ENCODE measurements at places on chromosomes 1 and 21.

- no peak for DNase-seq
These were observed 8.6 kb downstream of the GPR137B start for GRCh38 chr1:236150986-236151385.

DNA sequence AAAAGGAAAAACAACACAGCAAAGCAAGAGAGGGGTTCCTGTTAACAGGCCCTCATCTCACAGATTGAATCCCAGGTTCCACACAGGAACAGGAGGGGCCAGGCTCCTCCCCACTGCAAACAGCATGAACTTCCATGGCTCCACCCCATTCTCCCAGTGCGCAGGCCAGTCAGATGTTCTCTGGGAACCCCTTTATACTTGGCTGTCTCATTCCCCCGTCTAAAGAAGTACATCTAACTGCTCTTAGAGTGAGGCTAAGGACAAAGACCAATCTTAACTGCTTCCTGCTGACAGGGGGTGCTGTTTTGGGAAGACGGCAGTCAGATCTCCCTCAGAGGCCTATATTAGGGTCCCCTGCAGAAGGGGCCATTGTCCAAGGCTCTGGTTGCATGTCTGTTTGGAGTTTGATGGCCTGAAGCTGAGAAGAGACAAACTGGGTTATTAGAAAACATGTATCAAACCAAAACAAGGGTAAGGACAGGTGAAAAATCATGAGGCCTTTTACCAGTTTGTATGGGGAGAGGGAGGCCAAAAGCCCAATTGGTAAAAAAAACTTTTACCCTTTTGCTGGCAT is 10.5 kb upstream of the NASP start:
- no peak for DNase-seq

- no peak for DNase-seq
These were observed 113.1 kb upstream of the SLC45A1 start for GRCh38 chr1:8204826-8205225.

DNA sequence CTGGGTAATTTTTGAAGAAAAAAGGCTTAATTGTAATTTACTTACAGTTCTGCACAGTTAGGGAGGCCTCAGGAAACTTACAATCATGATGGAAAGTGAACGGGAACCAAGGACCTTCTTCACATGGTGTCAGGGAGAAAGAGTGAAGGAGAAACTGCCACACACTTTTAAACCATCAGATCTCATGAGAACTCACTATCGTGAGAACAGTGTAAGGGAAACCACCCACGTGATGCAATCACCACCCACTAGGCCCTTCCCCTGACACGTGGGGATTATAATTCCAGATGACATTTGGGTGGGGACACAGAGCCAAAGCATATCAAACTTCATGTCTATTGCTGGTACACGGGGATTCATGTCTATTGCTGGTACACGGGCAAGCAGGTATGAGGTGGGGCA is 5.3 kb upstream of the SFT2D2 start:
- no peak for DNase-seq

DNA sequence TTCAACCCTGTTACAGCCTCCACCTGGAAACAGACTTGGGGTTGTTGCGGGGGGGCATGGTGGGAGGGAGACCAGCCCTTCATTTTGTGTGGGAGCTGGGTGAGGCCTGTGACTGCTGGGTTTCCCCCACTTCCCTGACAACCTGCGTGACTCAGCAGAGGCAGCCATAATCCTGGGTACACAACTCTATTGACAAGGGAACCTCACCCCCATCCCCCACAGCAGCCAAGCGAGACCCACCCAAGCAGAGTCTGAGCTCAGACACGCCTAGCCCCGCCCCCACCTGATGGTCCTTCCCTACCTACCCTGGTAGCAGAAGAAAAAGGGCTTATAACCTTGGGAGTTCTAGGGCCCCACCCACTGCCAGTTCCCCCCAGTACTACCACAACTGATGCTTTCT is 8.0 kb upstream of the CCDC190 start:
- DNase-seq = no peak

DNA sequence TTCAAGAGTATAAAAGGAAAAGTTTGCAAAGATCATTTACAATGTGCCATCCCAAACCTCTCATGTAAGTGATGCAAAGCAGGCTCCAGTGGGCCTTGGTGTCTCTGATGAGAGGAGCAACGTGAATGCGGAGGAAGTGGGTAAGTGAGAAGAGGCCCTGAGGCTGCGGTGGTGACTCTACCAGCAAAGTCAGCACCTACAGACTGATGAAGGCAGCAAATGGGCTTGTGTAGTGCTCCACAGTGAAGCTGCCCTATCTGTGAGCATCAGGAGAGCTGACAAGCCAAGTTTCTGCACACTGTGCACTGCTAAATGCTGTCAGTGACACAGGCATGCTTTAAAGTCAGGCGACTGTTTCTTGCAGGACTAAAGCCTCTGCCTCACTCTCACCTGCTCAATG is 15.6 kb upstream of the RAP1A start:
- no peak for DNase-seq

- DNase-seq = no peak
These were observed 10.1 kb downstream of the TMCC2 start for GRCh38 chr1:205237526-205238484.

GRCh38 chr1:230515451-230516145 is 89.5 kb upstream of the PGBD5 start:
- no peak for DNase-seq

DNA sequence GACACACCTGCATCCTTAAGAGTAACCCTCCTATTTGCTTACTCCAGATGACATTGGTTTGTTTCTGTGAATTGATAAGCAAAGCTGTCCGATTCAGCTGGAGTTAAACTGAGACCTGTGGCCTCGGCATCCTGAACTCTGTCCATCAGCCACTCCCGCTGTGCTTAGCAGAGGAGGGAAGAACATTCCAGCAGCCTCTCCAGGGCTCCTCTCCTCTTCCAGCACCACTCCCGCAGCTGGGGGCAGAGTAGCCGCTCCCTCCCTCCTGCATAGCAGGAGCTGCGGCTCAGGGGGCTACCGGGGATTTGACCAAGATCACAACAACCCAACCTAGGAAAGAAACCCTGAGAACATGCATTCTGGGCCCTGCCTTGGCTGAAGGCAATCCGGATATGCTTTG is 8.8 kb downstream of the LRRC38 start:
- no peak for DNase-seq

GRCh38 chr1:117096951-117097408 is 24.6 kb downstream of the TRIM45 start:
- DNase-seq = no peak

DNA sequence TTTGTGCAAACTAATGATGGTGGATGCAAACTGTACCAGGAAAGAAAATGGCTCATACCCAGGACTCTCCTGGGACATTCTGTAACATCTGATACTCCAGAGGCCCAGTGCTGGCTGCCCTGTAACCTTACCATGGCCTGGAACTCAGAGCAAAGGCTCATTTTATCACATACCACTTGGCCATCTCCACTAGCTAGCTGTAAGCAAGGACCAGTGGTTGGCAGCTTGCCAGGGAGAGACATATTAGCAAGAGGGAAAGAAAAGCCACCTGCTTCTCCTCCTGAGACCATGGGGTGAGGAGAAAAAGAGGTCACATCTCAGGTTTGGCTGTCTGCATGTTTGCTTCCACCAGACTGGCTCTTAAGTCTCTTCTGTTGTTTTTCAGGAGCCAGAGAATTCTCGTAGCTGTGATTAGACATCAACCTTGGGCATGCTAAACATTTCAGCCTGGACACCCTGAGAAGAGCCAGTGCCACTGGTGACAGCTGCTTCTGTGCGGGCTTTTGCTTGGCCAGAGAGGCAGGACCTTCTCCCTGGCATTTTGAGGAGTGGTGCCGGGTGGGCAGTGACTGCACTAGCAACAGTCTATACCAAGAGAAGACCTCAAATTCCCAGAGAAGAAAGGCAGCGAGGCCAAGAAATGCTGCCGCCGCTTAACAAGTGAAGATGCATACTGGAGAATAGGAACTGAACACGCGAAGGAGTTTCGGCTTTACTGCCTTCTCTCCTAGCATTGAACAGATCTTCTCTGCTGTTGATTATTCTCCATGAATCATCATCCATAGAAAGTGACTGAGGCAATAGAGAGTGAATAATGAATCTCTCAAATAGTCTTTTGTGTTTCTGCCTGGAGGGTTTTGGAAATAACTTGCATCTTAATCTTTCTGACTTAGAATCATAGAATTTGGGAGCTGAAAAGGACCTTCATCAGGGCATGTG is 6.7 kb upstream of the INKA2 start:
- no peak for DNase-seq

DNA sequence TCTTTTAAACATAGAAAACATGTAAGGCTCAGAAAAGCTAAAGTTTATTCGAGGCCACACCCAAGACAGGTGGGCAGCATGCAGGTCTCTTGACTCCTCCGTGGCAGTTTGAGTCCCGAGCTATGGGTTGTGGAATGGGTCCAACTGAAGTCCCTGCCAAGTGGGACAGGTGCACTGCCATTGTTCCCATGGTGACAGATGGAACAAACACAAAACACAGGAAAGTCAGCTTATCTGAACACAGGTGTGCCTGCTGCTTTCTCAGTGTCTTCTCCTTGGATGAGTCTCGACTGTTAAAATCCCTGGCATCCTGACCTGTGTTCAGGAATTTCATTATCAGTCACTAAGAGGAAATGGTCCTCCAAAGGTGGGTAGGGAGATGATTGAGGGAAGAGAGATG is 99.0 kb upstream of the RAB4A start:
- DNase-seq = no peak

DNA sequence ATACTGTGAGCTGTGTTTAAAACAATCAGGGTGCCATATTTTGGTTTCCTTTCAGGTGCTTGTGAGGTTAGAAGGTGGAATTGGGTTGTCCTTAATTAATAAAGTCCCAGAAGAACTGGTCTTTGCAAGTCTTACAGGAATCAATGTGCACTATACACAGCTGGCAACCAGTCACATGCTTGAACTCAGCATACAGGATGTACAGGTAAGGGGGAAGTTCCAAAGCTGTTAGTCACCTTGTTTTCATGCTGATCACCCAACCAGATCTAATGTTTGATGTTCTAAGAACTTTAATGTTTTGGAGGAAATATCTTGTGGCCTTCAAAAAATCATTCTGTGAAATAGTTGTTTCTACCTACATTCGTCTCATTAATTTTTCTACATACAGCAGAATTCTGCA is 156.3 kb downstream of the VPS13D start:
- DNase-seq = no peak

DNA sequence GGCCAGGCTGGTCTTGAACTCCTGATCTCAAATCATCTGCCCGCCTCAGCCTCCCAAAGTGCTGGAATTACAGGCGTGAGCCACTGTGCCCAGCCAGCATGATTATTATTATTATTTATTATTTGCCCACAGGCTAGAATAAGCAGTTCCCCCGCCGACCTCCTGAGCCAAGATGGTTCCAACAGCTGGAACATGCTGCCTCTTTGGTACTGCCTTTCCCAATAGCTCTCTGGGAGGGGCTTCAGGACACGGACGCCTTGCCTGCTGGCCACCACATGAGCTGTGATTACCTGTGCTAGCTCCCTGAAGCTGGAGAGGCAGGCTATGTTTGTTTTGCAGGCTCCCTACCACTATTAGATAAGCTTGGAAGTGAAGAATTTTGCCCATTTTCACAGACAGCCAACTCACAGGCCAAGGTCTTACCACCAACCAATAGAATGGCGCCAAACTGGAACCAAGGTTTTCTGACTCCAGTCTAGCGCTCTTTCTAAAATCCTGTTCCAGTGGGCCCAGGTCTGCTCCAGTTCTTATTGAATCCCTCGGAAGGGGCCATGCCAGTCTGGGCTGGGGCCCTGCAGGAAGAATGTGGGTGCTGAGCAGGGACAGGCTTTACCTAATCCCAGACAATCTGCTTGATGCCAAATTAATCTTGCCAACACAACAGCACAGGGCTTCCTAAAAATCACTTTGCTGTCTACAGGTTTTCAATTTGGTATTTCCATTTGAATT is 2.1 kb upstream of the GPR61 start:
- DNase-seq = no peak

DNA sequence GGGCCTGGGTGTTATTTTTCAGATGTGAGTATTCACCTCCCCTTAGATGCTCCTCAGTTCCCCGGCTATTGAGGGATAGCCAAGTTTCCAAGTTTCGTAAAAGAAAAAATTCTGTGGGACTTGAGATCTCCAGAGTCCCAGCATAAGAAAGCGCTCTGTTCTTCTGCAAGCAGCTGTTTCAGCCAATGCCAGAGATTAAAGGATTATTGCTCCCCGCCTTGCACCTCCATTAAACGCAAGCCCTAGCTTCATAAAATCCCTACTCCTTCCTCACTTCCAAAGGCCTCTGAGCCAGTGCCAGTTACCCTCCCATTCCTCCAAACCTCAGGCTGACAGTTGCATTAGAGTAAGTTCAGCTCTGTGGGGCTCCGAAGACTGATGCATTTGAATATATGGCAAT is 56.4 kb downstream of the CHIA start:
- DNase-seq = no peak

GRCh38 chr1:160823296-160823695 is 27.3 kb downstream of the LY9 start:
- no peak for DNase-seq

GRCh38 chr1:243638186-243638585 is 211.9 kb downstream of the AKT3 start:
- DNase-seq = no peak

- no peak for DNase-seq
These were observed 10.0 kb downstream of the SELL start for GRCh38 chr1:169701261-169702005.

GRCh38 chr1:231993968-231994455 is 367.4 kb downstream of the DISC1 start:
- DNase-seq = no peak

GRCh38 chr1:215590779-215591491 is 23.8 kb downstream of the KCTD3 start:
- DNase-seq = no peak

DNA sequence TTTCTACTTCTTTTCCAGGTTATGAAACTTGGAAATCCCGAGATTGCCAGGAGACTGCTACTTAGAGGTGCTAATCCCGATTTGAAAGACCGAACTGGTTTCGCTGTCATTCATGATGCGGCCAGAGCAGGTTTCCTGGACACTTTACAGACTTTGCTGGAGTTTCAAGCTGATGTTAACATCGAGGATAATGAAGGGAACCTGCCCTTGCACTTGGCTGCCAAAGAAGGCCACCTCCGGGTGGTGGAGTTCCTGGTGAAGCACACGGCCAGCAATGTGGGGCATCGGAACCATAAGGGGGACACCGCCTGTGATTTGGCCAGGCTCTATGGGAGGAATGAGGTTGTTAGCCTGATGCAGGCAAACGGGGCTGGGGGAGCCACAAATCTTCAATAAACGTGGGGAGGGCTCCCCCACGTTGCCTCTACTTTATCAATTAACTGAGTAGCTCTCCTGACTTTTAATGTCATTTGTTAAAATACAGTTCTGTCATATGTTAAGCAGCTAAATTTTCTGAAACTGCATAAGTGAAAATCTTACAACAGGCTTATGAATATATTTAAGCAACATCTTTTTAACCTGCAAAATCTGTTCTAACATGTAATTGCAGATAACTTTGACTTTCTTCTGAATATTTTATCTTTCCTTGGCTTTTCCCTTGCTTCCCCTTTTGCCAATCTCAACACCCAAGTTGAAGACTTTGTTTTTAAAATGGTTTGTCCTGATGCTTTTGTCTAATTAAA is 4.0 kb downstream of the CDKN2C start:
- DNase-seq = no peak

DNA sequence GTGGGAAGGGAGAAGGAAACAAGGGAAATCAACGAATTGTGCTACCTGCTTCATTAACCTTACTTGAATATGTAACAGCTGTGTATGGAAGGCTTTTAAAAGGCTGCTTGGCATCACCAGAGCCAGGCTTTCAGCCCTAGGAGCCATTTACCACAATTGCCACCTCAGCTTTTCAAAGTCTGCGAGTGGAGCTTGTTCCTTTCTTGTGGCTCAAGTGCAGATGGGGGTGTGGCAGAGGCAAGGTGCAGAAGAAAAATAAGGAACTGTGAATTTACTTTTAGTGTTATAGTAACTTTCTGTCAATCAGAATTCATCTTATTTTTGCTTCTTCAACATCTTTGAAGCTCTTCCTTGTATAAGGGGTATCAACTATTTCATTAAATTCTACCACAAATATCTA is 17.6 kb downstream of the CLCA2 start:
- DNase-seq = no peak

Data from A549 (cell line).